Inflammatory macrophage treated with lipopolysaccharide for 4 hours (primary cell): ENCODE measurements at places on chromosomes 11 and 22.

- DNase-seq: no peak
Measured at GRCh38 chr11:118434553-118435289, 1.6 kb upstream of the KMT2A start.

DNA sequence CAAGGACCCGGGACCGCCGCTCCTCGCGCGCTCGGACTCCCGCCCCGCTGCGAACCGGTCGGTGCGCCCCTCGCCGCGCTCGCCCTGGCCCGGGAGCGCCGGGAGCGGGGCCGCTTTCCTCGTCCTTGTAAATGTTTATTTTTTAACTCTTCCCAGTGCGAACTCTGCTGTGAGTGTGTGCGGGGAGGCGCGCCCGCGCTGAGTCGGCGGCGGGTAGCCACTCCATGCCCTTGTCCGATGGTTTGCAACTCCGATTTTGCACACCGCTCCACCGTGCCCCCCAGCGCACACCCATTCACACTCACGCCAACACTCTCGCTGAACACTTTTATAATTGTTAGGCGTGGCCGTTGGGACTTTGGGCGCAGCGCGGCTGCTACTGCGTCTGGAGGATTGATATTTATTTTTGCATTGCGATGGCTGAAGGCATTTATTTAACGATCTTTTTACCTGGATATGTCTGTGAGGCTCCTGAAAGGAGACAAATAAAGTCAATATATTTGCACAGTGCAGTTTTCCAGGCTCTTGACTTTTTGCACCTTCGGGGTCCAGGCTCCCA lies 1.0 kb downstream of the C11orf96 start:
- no peak for DNase-seq

DNA sequence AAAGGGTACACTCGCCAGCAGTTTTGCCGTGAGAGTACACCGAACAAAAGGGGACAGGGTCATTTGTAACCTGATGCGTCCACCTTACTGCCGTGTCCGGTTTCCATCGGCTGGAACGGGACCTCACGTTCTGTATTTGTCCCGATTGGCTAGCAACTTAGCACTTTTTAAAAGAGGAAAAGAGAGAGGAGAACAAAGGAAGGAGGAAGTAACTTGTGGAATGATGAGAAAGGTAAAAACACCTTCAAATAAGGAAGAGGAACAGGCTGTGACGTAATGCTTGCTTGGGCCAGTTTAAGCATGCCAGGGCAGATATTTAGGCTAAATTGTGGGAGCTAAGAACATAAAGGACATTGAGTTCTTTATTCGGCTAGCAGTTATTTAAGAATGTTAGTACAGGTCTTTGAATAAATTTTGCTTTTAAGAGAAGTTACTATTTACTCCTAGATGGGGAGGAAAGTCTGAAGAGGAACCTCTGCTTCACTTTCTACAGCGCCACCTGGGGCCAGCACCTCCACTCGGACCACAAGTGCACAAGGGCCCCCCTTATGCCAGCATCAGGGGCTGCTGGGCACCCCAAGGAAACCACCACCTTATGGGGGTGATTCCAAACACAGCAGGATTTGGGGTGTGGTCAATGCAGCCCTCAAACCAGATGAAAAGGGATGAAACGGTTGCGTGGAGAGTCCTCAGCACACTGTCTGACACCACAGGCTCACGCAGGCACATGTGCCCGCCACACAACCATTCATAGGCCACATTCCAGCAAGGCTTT lies 5.8 kb downstream of the ARSA start:
- DNase-seq: no peak

GRCh38 chr11:129291546-129291945 lies 84.1 kb upstream of the BARX2 start:
- DNase-seq: no peak

DNA sequence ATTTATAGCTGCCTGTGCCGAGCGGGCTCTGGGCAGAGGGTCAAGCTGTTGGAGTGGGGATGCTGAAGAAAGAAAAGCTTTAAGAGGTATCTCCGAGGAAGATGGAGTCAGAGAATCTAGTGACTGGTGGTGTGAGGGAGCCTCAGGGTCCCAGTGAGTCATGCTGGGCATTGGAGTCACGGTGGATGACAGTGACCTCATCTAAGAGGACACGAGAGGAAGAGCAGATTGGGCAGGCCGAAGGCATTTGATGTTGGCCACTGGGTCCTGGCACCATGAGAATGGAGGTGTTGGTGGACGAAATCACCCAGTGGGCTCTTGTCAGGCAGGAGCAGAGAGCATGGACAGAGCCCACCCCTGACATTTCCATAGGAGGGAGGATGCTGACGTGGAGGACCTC lies 68.4 kb downstream of the TBC1D22A start:
- DNase-seq: peak; percentile 61

DNA sequence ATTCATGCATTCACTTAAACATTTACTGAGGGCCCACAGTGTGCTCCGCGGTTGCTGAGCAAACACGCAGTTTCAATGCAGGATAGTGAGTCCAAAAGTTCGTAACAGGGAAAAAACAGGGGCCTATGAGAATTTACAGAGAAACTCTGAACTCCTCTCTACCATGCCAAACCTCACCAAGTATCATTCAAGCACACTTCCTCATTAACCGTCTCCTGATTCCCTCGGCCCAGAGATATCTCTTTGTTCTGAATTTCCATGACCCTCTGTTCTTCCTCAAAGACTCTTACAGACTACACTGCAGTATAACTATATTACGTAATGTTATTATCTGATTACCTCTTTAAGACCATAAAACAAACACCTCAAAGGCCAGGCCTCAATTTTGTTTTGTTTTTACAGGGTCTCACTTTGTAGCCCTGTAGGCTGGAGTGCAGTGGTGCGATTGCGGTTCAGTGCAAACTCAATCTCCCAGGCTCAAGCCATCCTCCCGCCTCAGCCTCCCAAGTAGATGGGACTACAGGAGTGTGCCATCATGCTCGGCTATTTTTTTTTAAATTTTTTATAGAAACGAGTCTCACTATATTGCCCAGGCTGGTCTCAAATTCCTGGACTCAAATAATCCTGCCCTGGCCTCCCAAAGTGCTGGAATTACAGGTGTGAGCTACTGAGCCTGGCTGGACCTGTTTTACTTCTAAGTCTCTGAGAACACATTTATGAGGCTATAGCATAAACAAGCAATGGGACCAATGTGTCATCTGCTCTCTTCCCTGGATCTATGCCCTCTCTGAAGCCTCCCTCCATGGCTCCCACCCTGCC lies 3.6 kb downstream of the HPS4 start:
- DNase-seq: peak; percentile 55

GRCh38 chr11:128555606-128556005 lies 31.8 kb downstream of the ETS1 start:
- no peak for DNase-seq

- DNase-seq: no peak
Measured at GRCh38 chr11:225734-226453, 10.2 kb downstream of the SIRT3 start.

GRCh38 chr11:94800414-94800813 lies 32.3 kb downstream of the AMOTL1 start:
- no peak for DNase-seq

GRCh38 chr11:44893846-44894617 lies 56.7 kb downstream of the TP53I11 start:
- DNase-seq: peak; percentile 50

DNA sequence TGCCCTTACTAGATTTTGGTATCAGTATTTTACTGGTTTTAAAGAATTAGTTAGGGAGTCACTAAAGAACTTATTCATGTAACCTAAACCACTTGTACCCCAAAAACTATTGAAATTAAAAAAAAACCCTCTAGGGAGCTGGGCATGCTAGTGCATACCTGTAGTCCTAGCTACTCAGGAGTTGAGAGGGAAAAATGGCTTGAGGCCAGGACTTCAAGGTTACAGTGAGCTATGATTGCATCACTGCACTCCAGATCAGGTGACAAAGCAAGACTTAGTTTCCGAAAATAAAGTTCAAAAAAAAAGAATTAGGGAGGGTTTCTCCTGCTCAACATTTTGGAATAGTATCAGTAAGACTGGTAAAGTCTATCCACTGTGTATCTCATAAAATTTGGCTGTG lies 364.4 kb upstream of the LUZP2 start:
- no peak for DNase-seq

GRCh38 chr22:36384766-36385481 lies 2.8 kb downstream of the MYH9 start:
- peak; percentile 45 for DNase-seq

DNA sequence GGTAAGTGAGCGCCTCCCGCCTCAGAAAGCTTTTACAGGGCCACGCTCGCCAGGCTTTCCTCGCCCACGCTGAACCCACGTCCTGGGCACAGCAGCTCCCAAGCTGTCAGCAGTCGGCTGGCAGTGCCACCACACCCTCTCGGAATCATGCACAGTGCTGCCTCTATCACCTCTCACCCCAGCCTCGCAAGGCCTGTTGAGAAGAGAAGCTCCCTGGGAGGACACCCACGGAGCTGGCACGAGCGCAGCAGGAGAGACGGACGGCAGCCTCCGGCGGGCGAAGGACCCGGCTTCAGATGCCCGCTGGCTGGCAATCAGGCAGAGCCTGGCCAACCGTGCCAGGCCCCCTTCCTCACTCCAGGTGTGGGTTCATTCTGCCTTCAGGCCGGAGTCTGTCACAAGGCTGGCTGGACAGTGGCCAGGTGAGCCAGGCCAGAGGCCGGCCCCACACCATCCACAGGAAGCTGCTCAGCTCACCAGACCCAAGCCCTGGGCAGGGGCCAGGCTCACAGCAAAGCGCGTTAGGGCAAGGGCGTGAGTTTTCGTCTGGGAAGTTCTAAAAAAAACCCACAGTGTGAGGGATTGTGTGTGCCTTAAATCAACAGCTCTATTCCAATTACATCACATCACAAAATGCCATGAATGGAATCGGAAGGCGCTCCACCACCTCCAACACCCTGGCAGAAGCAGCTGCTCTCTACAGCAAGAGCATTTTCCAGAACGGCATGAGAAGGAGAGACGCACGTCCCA lies 33.2 kb downstream of the TOLLIP start:
- no peak for DNase-seq

DNA sequence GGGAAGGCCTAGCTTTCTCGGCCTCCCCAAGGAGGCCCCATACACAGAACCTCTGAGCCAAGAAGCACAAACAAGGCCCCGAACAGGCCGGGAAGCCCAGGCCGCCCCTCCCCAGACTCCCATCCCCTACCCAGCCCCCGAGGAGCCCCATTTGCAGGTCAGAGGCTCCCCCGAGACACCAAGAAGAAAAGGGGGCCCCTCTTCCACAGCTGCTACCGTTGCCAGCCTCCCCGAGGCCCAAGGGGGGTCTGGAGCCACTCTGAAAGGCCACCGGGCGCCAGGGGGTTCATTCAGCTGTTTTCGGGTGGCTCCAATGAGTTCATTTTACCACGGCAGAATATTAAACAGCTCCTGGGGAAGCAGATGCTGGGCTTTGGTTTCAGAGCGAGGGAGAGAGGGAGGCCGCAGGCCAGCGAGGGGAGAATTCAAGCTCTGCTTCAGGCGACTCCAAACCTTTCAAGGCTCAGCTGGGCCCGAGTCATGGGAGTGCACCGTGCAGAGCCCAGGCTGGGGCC lies 28.5 kb downstream of the MN1 start:
- no peak for DNase-seq

DNA sequence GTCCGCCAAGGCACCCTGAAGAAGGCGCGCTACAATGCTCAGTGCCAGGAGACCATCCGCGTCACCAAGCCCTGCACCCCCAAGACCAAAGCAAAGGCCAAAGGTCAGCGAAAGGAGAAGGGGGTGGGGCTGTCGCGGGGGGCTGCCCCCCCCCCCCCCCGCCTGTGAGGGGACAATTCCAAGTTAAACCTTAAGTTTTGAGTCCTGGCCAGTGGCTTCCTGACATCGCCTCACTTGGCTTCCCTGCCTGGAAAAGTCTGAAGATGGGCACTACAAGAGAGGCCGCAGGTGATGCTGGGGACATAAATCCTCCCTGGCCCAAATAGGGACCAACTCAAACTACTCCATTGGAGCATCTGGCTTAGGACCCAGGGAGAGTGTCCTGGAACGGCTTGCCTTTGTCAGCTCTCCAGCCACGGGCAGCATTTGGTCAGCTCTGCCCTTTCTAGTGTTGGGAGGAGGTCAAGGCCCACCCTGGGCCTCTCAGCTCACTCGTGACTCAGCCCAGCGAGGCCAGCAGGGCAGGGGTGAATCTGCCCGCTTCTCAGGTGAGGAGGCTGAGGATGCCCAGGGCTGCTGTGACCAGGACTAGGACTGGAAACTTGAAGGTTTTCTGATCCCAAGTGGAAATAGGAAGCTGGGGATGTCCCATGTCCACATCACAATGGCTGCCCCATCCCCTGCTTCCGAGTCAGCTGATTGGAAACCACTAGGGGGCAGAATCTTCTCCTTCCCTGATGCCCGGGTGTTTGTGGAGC lies 1.4 kb downstream of the MDK start:
- DNase-seq: peak; percentile 48

- no peak for DNase-seq
Measured at GRCh38 chr22:22156348-22156715, 88.3 kb upstream of the VPREB1 start.

- peak; percentile 87 for DNase-seq
Measured at GRCh38 chr11:122756417-122756816, 81.9 kb upstream of the CRTAM start.

DNA sequence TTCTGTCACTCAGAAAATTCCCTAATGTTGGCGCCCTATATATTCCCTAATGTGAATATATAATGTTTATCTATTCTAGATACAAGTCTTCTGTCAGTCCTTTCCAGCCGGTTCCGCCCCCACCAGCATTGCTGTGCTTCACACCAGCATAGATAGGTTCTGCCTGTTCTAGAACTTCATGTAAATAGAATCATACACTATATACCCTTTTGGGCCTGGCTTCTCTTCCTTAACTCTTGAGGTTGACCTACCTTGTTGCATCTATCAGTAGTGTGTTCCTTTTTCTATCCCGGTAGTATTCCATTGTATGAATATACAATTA lies 34.6 kb downstream of the OTOG start:
- DNase-seq: no peak

DNA sequence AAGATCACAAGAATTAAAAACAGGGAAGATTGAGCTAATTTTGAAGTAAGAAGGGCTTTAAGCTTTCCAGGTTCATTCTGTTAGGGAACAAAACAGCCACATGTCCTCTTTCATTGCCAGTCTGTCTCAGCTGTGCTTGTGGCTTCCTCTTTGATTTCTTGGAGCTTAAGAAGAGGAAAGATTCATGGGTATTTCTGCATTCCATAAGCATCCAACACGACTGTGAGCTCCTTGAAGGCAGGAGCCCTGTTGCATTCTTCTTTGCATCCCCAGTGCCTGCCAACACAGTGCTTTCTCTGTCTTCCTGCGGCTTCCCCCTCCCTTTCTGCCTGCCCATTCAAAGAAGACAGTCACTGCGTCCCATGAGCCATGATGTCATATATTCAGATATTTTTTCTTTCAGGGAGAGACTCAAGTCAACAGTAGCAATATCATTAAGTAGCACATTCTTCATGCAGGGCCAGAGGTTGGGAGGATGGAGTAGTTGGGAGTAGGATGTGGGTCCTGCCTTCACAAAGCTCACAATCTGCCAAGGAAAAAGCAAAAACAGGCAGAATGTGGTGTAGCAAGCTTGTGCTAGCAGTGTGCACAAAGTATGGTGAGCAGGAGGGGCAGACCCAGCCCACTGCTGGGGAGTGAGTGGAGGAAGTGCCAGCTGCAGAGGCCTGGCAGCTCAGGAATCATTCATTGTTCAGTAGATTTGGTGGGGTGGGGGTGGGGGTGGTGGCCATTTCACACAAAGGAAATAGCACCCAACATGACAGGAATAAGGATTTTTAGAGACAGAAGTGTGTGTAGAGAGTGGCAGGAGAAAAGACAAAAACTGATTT lies 162.1 kb upstream of the RASSF10 start:
- no peak for DNase-seq

- DNase-seq: no peak
Measured at GRCh38 chr11:88521399-88521798, 183.9 kb upstream of the CTSC start.

GRCh38 chr11:94845622-94846021 lies 77.5 kb downstream of the AMOTL1 start:
- DNase-seq: no peak
